ENCODE measurements at places on chromosomes 7 and 10.

DNA sequence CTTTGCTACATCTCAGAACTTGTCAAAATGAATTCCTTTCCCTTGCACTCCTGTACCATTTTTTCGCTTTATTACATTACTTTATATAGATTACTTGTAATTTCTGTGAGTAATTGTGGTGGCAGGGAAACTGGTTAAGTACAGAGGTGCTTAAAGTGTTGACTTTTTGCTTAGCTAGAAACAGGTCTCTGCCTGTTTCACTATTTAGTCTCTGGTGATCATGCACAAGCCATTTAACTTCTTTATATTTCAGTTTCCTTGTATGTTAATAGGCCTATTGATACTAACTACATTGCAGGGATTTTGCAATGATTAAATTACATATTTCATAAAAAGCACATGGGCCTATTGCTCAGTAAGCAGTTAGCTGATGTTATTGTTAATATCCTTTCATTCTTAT lies 233.8 kb downstream of the PRKG1 start:
- no peak for DNase-seq

DNA sequence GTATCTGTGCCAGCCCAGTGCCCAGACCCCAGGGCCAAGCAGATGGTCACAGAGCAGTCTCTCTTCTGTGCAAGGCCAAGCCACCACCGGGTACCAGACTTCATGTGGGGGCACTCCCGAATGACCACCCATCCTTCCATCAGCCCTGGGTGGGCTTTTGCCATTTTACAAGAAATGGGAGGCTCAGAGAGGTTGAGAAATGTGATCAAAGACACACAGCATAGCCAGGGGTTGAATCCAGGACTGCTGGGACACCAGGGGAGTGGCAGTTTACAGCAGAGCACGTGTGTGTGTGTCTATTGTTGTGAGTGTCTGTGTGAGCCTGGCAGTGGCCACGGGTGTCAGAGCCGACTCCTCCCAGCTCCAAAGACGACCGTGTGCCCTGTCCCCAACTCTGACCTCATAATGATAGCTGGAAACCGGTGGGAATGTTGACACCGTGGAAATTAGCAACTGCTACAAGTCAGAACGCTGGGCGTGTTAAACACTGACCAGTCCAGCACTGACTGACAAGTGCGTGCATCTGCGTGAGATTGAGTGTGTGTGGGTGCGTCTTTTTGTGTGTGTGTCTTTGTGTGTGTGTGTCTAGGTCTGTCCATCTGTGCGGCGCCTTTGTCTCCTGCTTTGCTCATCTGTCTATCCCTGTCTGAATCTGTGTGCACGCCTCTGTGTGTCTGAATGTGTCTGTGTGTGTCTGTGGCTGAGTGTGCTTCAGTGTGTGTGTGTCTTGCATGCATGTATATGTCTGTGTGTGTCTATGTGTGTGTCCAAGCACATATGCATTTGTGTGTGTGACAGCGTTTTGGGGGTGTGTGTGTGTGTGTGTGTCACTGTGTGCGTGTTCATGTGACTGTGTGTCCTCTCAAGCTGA lies 17.2 kb upstream of the SLC29A4 start:
- DNase-seq, result no peak

DNA sequence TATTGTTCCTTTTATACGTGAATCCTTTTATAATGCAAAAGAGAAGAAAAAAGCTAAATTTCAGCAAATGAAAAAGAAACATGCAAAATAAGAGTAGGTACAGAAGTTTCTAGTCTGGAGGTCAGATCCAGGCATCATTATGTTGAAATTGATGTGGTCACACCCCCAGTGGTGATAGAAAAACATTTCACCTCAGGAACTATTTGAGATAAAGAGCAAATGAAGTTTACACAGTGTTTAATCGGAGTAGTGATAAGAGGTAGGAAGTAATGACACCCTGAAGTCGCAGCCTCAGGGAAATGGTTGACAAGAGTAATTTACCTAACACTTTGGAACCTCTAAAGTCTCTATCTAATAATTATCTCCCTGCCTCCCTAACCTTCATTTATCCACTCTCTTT lies 536.0 kb upstream of the STEAP1 start:
- DNase-seq, result no peak

DNA sequence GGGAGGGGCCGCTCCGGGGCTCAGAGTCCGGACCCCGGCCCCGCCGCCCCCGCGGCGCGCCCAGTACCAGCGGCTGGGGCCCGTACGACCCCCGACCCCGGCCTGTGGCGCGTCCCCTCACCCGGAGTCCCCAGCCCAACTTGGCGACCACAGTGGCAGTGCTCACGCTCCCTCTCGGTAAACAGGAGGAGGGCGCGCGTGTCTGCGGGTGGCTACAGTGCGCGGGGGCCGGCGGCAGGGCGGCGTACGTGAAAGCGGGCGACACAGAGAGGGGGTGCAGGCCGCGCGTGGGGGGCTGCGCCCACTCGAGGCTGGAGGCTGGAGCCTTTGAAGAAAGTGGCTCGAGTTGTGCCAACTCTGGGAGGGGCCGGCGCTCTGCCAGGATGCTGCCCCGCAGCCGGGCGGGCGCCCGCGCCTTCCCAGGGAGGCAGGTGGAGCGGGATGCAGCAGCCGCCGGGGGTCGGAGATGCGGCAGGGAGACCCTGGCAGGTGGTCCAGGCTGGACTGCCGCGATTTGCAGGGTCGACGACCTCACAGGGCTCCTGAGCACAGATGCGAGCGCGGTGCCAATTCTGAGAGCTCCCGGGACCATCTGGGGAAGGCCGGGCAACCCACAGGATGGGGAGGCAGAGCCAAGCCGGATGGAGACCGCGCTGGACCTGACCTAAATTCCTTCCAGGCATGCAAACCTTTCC lies 655 bp downstream of the PTPRE start:
- no peak for DNase-seq

DNA sequence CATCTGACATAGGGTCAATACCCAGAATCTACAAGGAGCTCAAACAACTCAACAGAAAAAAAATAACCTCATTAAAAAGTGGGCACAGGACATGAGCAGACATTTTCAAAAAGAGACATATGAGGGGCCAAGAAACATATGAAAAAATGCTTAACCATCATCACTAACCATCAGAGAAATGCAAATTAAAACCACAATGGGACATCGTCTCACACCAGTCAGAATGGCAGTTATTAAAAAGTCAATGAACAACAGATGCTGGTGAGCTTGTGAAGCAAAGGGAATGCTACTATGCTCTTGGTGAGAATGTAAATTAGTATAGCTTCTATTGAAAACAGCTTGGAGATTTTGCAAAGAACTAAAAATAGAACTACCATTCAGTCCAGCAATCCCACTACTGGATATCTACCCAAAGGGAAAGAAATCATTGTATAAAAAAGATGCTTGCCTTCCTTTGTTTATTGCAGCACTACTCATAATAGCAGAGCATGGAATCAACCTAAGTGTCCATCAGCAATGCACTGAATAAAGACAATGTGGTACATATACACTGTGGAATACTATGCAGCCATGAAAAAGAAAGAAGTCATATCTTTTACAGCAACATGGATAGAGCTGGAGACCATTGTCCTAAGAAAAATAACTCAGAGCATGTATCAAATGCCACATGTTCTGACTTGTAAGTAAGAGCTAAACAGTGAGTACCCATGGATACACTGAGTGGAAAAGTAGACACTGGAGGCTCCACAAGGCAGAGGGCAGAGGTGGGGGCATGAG lies 139.8 kb downstream of the ADARB2 start:
- DNase-seq, result no peak

DNA sequence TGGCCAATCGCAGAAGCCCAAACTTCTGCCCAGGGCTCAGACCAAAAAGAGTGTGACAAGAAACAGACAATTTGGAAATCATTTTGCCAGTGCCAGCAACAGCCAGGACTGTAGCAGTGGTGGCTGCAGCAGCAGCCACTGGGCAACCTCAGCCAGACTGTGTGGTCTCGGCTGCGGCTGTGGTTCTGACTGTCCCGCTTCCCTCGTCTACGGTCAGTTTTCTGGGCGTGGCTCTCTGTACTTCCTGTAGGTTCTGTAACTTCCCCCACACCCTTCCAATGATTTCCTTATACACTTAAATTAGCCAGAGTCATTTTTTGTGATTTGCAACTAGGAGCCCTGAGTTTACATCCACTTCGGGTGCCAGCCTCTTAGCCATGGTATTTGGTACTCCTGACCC lies 39.9 kb downstream of the CYTH3 start:
- DNase-seq, result no peak

DNA sequence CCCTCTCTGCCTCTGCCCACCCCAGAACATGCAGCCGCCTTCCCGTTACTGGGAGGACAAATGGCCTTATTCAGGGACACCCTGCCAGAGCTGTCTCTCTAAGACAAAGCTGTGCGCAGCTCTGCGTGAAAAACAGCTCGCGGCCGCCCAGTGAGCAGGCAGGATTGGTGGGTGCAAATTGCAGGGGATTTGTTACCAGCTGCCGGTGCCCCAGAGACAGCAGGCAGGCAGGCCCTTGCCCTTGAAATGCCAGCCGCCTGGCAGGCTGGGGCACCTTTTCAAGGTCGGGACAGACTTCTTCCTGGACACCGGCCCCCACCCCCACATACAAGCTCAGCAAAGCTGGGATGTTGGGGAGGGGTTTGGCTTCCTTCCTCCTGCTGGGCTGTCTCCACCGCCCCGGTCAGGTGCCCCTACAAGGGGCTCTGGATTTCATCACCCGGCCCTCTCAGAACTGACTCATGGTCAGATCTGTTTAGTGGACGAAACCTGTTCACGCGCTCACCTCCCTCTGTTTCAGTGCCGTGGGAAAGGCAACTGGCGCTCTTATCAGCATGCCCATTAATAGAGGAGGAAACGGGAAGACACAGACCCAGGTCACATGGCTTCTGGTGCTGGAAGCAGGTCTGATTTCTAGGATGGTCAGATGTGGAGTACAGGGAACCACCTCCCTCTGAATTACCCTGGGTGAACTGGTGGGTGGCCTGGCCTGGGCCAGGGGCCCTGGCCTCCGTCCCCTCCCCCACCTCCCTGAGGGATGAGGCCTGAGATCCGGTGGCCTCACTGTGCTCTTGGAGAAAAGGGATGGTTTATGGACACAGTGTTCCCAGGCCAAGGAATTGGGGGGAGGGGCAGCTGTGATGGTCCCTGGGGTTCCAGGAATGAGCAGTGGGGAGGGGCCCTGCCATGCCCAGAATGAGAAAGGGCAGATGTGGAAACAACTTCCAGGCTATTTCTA lies 123.9 kb upstream of the PPIF start:
- DNase-seq, result no peak

DNA sequence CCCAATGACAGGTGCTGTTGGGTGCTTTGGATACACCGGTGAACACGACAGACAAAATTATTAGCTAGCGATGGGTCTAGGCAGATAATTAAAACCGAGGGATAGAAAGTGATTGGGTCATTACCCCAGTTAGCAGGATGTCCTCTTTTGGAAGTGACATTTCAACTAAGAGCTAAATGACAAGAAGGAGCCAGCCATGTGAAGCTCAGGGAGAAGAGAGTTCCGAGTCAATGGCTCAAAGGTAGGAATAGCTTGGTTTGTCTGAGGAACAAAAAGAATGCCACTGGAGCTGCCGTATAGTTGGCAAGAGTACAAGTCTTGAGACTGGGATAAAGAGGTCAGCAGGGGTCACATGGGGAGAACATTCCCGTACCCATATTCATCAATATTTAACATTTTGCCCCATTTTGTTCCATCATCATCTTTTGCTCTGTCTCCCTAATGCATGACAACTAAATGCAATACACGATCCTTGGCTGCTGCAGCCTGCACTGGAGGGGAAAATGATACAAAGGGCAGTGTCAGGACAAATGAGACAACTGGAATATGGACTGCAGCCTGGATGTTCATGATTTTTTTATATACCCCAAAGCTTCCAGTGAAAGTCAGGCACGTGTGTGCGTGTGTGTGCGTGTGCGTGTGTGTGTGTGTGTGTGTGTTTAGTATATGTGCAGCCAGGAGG lies 115.7 kb downstream of the ICA1 start:
- no peak for DNase-seq

Data from mesenteric fat pad (tissue), 1 donor.